ENCODE measurements at places on chromosomes 1 and 21.

DNA sequence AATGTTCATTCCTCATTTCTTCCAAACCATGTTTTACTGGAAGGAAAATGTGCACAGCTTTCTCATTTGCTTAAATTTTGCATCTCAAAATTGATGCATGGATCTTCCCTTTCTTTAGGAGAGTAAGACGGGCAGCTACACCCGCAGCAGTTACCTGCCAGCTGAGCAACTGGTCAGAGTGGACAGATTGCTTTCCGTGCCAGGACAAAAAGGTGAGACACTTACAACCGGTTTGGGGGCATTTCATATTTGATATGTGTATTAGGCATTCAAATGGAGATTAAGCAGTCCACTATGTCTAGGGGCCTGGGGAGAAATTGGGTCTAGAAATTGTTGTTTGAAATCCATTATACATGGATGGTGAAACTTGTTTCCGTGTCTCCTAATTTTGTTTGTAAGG, 12.9 kb downstream of the C8A start:
- no peak overlapping the region for H3K4me3 ChIP-seq
- H3K4me1 ChIP-seq, result peaks cover 2% of the 10 kb centered on the region
- no peak for DNase-seq
- H3K36me3 ChIP-seq, result no peaks in the 10 kb centered on the region
- no peak overlapping the region for H3K27ac ChIP-seq

DNA sequence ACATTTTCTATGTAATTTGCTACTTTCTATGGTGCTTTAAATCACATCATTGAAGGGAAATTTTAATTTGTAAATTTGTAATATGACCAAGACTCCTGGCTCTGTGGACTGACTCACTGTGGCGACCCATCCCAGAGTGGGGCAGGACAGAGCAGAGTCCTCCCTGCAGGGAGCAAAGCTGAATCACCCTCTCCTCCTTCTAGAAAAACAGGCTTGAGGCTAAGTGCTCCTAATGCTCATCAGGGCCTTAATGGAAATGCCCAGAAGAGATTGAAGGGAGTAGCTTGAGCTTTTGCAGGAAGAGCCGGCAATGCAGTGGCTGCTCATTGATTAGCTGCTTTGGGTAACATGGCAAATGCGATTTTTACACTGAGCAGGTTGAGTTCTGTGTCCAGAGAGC, 16.8 kb downstream of the S100A10 start:
- peak; percentile 80 for DNase-seq
- no peak overlapping the region for H3K4me3 ChIP-seq
- H3K27ac ChIP-seq, result no peak overlapping the region
- peaks cover 15% of the 10 kb centered on the region for H3K4me1 ChIP-seq

DNA sequence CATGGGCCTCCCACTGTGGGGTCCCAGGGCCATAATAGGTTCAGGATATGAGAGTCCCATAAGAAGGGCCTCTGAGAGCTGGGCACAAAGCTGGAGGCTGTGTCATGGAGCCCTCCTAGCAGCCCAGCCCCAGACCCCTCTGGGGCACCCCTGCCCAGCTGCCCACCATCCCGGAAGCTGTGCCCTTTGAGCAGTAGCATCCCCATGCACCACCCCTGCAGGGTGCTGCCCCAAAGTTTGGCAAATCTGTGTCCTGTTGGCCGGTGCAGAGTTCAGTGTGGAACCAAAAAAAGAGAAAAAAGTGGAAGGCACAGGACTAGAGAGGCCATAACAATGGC, 17.6 kb downstream of the TNNT2 start:
- no peaks in the 10 kb centered on the region for H3K4me1 ChIP-seq
- H3K27me3 ChIP-seq, result peaks cover 15% of the 10 kb centered on the region
- no peak overlapping the region for H3K4me3 ChIP-seq
- DNase-seq, result no peak
- H3K36me3 ChIP-seq, result no peaks in the 10 kb centered on the region
- H3K27ac ChIP-seq, result no peak overlapping the region

DNA sequence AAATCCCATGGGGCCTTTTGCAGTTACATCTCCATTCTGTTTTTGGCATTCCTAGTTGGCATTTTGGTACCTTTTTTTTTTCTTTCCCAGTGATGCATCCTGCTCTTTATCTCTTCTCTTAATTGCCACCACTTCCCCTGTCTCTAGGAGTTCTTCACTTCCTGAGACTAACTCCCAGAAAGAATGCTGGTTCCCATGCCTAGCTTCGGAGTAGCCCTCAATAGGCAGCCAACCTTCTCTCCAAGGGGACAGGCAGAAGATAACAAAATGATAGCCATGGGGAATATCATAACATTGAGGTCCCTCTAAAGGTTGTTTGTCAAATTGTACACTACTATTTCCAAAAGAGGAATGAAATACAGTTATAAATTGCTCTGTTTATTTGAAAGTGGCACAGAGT, 150.6 kb upstream of the UBE2U start:
- H3K4me1 ChIP-seq, result no peaks in the 10 kb centered on the region
- no peaks in the 10 kb centered on the region for H3K36me3 ChIP-seq
- H3K27ac ChIP-seq, result no peak overlapping the region
- no peak for DNase-seq

DNA sequence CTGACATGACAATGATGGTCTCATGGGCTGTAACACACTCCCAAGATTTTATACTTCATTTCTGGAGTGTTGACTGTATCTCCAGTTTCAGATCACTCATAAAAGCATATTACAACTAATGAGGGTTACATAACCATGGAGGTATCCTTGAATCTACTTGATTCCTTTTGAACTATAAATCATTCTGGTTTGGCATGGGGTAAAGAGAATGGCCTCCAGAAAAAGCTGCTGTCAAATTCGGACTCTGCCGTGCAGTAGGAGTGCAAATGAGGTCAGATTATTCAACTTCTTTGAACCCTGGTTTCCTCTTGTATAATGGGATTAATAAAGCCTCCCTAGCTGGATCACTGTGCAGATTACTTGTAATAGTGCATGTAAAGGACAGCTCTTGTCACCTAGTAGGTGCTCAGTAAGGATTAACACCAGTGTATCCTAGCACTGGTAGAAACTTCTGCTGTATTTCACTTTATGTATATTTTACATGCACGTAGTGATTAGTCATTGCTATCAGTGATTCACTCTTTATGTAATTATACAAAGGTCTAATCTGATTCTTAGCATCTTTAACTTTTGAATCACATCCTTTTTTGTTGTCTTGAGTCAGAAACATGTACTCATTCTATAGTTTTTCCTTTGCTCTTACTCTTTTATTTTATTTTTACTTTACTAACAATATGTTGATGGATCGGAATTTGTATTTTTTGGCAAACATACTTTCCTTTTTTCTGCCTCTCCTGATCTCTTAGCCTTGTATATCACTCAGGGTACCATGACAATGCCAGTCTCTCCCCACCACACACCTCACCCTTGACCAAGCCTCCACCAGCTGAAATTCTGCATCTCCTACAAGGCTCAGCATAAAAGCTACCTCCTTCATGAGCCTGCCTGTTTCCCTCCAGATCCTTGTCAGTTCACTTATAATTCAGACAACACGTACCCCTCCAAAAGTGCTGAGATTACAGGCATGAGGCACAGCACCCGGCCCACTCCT, 3.2 kb downstream of the LRRC8C start:
- peaks cover 13% of the 10 kb centered on the region for H3K4me1 ChIP-seq
- H3K27me3 ChIP-seq, result no peaks in the 10 kb centered on the region
- H3K27ac ChIP-seq, result peak overlapping the region; percentile 68
- no peaks in the 10 kb centered on the region for H3K36me3 ChIP-seq
- peak overlapping the region; percentile 88 for H3K4me3 ChIP-seq

- no peak for DNase-seq
- H3K4me3 ChIP-seq, result no peak overlapping the region
- H3K27ac ChIP-seq, result no peak overlapping the region
- H3K36me3 ChIP-seq, result no peaks in the 10 kb centered on the region
- H3K4me1 ChIP-seq, result no peaks in the 10 kb centered on the region
These were observed 87.4 kb downstream of the EPHB2 start for GRCh38 chr1:22798083-22798482.

GRCh38 chr1:56477164-56478111, 101.9 kb downstream of the PLPP3 start:
- peaks cover 8% of the 10 kb centered on the region for H3K4me1 ChIP-seq
- peak; percentile 76 for DNase-seq
- no peaks in the 10 kb centered on the region for H3K27me3 ChIP-seq
- H3K36me3 ChIP-seq, result no peaks in the 10 kb centered on the region

GRCh38 chr1:206628916-206629315, 6.4 kb upstream of the DYRK3 start:
- no peak overlapping the region for H3K4me3 ChIP-seq
- no peak for DNase-seq
- peaks cover 2% of the 10 kb centered on the region for H3K27me3 ChIP-seq
- no peaks in the 10 kb centered on the region for H3K36me3 ChIP-seq

GRCh38 chr1:62247391-62248168, 52.9 kb downstream of the L1TD1 start:
- H3K4me3 ChIP-seq, result no peak overlapping the region
- no peaks in the 10 kb centered on the region for H3K27me3 ChIP-seq
- H3K27ac ChIP-seq, result no peak overlapping the region
- no peaks in the 10 kb centered on the region for H3K4me1 ChIP-seq
- H3K36me3 ChIP-seq, result no peaks in the 10 kb centered on the region

DNA sequence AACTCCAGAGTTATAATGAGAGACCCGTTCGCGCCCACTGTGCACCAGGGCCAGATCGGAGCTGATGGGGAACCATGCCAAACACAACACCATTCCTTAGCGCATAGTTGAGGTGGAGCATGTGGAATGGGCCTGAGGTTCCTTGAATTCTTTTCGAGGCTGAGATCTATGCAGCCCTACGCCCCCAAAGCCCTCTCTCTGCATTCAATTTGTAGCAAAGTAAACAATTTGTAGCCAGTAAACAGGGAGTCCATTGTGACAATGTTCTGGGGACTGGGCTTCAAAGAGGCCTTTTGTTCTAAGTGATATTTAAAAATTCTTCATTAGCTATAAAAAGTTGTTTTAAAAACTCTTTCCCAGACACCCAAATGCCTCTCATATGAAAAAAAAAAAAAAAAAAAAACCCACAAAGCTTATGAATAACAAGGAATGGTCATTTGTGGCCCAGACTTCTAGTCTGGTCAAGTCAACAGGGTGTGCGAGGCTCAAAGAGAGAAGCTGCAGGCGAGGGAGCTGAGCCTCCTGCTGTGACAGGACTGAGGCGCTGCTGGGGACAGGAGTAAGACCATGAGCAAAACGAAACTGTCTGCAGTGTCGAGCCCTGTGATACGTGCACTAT, 30.6 kb upstream of the KCNE2 start:
- no peaks in the 10 kb centered on the region for H3K27me3 ChIP-seq
- no peak overlapping the region for H3K27ac ChIP-seq
- peak; percentile 89 for DNase-seq

GRCh38 chr21:25862596-25862995, 127.8 kb downstream of the GABPA start:
- no peak overlapping the region for H3K4me3 ChIP-seq
- H3K27ac ChIP-seq, result no peak overlapping the region
- DNase-seq, result peak; percentile 30
- no peaks in the 10 kb centered on the region for H3K4me1 ChIP-seq
- H3K36me3 ChIP-seq, result no peaks in the 10 kb centered on the region
- H3K27me3 ChIP-seq, result no peaks in the 10 kb centered on the region

DNA sequence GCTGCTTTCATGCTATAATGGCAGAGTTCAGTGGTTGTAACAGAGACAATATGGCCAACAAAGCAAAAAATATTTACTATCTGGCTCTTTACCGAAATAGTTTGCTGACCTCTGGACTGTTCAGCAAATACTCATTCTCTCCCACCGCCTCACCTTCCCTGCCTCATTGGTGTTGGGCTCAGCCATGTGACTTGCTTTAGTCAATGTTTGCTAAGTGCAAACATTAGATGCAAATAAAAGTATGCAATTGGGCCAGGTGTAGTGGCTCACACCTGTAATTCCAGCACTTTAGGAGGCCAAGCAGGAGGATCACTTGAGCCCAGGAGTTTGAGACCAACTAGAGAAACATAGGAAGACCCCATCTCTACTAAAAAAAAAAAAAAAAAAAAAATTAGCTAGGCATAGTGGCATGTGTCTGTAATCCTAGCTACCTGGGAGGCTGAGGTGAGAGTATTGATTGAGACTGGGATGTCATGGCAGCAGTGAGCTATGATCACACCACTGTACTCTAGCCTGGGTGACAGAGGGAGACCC, 55.1 kb downstream of the RPL5 start:
- H3K27me3 ChIP-seq, result no peaks in the 10 kb centered on the region
- no peaks in the 10 kb centered on the region for H3K4me1 ChIP-seq
- no peak overlapping the region for H3K4me3 ChIP-seq
- no peaks in the 10 kb centered on the region for H3K36me3 ChIP-seq

DNA sequence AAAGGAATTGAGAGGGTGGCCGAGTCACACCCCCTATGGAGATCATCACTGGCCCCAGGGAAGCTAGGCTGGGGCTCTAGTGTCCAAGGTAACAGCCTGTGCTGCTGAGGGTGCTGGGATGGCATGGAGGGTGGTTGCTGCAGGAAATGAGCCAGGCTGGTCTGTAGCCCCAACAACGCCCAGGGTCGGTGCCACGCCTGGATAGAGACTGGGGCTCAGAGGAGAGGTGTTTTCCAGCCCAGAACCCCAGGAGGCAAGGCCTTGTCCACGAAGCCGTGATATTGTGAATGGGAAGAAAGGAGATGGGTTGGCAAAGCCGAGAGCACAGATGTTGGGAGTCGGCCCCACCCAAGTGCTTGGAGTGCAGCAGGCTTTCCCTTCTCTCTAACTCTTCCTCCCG, 68.9 kb upstream of the ACTRT2 start:
- no peaks in the 10 kb centered on the region for H3K4me1 ChIP-seq
- no peak for DNase-seq
- H3K27ac ChIP-seq, result no peak overlapping the region
- no peaks in the 10 kb centered on the region for H3K27me3 ChIP-seq
- no peak overlapping the region for H3K4me3 ChIP-seq

DNA sequence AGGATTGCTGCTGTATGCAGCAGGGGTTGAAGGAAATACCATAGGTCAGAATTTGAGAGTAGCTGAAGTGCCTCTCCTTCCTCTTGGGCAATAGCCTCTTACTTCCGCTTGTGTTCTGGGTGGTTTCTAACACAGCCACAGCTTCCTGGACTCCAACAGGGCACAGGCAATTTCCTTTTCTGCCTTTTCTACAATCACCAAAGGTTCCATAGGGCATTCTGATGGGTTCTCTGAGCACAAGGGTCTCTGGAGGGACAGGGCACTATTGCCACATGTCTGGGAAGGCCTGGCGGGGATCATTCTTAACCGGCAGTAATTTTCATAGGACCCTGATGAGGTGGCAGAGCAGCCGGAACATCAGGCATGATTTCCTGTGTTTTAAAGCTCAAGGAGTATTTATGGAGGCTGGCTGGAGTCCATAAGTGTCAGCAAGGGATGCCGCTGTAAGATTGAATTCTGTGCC, 5.5 kb upstream of the AGTRAP start:
- H3K27me3 ChIP-seq, result no peaks in the 10 kb centered on the region
- DNase-seq, result peak; percentile 57
- no peak overlapping the region for H3K4me3 ChIP-seq
- H3K4me1 ChIP-seq, result peaks cover 9% of the 10 kb centered on the region
- no peaks in the 10 kb centered on the region for H3K36me3 ChIP-seq
- peak overlapping the region; percentile 47 for H3K27ac ChIP-seq

DNA sequence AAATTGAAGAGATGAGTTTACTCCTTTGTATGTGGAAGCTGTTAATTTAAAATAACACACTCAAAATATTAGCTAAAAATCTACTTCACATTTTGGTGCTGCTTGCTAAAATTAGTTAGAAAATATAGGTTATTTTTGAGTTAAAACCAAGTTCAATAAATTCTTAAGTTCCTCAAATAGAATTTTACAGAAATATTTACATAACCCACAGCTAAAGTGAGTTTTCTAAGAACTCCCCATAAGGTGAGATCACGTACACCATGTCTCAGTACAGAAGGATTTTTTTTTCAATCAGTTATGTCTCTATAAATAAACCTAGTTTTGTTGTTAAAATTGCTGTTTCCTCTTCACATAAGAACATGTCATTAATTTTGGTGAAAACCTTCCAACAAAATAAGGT, 108.0 kb downstream of the SDCCAG8 start:
- H3K4me3 ChIP-seq, result no peak overlapping the region
- no peaks in the 10 kb centered on the region for H3K27me3 ChIP-seq
- H3K4me1 ChIP-seq, result no peaks in the 10 kb centered on the region
